H7 (cell line): ENCODE measurements at places on chromosomes 12 and 14.

- no peak for DNase-seq
These were observed 43.3 kb upstream of the PLEKHG6 start for GRCh38 chr12:6266971-6267721.

DNA sequence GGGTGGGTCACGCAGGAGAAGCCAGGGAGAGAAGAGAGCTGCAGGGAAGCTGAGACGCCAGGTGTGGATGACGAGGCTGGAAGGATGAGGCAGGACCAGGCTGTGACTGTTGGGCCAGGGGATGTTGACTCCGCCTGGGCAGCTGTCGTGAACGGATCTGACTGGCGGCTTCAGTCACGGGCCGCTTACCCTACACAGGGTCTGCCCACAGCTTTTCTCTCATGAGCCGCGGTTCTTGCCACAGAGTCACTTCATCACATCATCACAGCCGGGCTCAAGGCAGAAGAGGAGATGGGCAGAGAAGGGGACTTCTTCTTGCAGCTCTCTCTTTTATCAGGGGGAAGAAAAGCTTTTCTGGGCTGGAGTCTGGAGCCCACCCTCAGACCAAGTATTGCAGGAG is 7.7 kb downstream of the CLBA1 start:
- no peak for DNase-seq

GRCh38 chr14:104373055-104373854 is 206.3 kb upstream of the C14orf180 start:
- DNase-seq: no peak

DNA sequence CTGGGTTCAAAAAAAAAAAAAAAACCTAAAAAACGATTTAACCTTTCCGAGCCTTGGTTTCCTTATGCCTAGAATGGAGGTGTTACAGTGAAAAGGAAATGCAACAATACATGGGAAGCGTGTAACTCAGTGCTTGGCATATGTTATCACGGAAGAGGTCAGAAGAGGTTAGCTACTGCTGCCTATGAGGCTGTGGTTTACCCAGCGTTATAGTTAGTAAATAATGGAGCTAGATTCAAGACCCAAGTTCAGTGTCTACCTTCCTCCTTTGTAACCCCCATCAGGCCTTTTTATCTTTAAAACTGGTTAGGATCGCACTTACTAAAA is 839 bp downstream of the IFT43 start:
- DNase-seq: no peak

GRCh38 chr12:70576341-70577282 is 60.6 kb downstream of the PTPRB start:
- DNase-seq: peak; percentile 50

GRCh38 chr12:96098631-96099030 is 63.2 kb upstream of the LTA4H start:
- DNase-seq: no peak

- DNase-seq: no peak
These were observed 126.9 kb upstream of the PRICKLE1 start for GRCh38 chr12:42716491-42716891.

DNA sequence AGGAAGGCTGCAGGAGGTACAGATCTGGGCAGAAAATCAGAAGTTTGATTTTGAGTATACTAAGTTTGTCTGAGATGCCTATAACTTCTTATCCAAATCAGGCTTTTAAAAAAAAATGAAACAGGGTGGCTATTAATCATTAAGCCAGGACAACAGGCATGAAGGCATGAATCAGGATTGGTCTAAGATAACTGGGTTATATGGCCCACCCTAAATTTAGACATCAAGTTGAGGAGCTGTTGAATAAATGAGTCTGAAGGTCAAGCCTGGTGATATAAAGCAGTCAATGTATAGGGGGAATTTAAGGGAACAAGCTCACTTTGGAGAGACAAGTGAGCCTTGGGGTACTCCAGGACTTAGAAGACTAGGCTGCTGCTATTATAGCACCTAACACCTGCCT is 28.6 kb downstream of the NEK9 start:
- DNase-seq: no peak

DNA sequence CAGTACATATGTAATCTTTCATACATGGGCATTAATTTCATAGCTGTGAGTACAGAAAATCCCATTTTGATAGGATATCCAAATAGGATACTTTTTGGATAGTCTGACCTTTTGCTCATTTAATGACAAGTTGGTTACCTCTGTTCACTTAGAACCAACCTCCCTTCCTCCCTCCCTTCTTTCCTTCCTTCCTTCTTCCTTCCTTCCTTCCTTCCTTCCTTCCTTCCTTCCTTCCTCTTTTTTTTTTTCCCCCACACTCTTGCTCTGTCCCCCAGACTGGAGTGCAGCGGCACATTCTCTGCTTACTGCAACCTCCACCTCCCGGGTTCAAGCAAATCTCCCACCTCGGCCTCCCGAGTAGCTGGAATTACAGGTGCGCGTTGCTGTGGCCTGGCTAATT is 162.9 kb downstream of the FUT8 start:
- DNase-seq: no peak

DNA sequence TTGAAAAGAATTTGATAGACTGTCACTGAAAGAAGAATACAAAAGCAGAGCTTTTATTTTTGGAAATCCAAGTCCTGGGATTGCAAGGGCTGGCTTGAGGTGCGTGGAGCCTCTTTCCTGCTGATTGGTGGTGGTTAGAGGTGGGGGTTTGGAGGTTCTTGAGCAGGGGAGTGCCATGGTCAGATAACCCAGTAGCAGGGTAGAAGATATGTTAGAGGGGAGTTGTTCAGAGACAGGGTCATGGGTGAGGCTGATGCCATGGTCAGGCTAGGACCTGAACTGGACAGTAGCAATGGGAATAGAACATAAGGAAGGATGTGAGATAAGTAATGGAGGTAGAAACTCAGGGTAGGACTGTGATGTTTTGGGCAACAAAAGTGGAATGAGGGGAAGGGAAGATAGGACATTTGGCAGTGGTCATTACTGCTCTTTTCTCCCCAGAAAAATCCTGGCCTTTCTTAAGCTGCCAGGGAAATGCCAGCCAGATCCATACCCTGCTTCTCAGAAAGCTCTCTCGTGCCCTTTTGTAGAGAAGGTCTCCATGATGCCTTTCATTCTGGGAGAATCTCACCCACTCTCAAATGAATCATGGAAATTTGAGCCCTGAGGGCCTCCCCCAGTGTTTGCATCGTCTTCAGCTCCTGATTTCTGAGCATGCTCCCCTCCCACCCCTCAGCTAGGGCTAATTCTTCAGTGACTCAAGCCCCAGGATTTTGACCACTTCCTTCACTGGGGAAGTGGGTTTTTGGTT is 9.5 kb downstream of the EMP1 start:
- DNase-seq: no peak

DNA sequence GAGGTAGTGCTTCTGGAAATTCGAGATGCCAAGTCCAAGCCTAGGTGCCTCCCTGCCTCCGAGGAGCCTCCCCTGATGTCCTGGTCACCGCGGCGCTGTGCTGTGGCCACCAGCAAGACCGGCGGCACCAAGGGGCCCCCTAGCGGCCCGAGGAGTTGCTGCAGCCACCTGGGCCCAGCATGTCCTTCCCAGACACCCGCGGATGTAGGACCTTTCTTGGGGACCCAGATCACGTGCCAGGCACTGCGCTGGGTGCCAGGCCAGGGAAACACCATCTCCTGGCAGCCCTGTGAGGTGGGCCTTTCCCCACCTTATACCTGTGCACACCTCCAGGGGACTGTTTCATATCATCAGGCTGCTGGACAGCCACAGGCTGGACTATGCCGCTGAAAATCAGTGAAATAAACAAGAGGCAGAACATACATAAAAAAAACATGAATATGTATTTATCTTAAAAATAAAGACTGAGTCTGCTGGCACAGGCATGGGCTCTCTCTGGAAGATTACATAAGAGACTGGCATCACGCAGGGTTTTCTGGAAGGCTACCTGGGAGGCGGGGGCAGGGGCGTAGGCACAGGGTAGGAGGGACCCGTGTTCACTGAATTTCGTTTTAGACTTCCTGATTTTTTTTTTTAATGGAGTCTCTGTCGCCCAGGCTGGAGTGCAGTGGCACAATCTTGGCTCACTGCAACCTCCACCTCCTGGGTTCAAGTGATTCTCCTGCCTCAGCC is 15.9 kb upstream of the HHIPL1 start:
- DNase-seq: peak; percentile 96

- no peak for DNase-seq
These were observed 604 bp downstream of the ZNF384 start for GRCh38 chr12:6688543-6688998.

- DNase-seq: no peak
These were observed 30.8 kb downstream of the MIA2 start for GRCh38 chr14:39264558-39264957.

- DNase-seq: no peak
These were observed 25.2 kb upstream of the TSPAN8 start for GRCh38 chr12:71183018-71183417.

DNA sequence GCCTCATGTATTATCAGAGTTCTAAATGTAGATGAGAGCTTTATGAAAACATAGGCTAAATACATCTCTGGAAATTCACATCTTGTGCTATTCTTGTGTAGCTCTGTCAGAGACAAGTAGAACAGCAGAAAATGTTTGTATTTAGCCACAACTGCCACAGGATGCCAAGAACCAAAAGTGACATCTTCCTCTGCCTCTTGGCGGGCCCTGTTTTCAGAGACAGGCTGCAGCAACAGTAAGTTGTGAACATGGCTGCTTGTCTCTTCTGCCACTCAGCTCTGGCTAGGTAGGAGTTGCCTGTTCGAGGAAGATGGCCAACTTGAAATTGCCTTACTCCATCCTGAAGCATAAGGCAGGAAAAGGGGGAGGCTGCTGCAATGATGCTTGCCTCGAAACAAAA is 30.4 kb downstream of the SETD3 start:
- no peak for DNase-seq

DNA sequence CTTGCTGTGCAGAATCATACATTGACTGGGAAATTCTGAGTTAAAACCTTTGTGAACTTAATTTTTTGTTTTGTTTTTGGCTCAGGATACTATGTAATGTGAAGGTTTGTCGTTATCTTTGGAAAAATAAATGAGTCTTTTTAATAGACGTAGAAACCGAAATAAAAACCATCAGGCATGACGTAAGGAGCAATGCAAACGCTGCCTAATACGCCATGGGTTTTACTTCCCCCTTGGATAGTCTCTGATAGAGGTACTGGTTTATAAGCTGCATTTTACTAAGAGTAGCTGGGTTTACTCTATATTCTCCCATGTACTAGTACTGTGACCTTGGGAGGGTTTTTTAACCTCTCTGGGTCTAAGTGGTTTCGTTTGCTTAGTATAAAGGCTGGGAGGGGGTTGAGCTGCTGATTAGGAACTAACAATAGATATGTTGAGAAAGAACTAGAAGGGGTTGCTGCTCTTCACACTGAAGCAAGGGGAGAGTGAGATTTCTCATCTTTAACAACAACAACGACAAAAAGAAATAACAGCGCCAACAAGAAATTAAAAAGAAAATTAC is 66.8 kb upstream of the SLCO1C1 start:
- DNase-seq: no peak

DNA sequence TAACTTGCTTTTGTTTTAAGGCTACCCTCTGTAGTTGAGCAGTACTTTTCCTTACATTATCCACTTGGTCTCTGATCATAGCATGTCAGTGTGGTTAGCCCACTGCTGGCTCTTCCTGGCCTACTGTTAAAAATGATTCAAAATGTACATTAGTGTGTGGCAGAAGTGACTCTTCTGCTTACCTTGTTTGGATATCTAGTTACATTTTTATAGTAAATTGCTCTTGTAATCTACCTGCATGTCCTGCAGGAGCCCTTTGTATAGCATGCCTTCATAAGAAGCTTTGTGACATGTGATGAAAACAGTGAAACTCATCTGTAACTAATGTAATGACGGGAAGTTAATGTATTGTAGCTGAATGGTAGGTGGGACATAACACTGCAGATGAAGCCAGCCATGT is 8.1 kb downstream of the SPATS2 start:
- DNase-seq: no peak

DNA sequence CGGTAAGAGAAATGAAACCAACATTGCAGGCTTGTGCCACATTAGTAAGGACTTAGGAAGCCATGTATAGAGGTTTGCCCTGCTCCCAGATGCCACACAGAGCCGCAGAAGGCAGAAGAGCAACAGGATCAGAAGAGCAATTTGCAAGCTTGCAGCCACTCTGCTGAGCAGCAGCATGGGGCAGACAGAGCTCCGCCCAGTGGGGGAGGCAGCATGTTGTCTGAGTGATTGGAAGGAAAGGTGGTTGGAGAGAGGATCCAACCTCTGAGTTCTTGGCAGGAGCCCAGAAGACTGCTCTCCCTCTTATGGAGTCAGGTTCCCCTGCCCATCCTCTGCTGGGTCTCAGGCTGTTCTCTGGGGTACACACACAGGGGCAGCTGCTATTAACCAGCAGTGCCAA is 2.3 kb upstream of the KRT6A start:
- DNase-seq: peak; percentile 61

- no peak for DNase-seq
These were observed 41.2 kb downstream of the VEZT start for GRCh38 chr12:95258803-95259202.

DNA sequence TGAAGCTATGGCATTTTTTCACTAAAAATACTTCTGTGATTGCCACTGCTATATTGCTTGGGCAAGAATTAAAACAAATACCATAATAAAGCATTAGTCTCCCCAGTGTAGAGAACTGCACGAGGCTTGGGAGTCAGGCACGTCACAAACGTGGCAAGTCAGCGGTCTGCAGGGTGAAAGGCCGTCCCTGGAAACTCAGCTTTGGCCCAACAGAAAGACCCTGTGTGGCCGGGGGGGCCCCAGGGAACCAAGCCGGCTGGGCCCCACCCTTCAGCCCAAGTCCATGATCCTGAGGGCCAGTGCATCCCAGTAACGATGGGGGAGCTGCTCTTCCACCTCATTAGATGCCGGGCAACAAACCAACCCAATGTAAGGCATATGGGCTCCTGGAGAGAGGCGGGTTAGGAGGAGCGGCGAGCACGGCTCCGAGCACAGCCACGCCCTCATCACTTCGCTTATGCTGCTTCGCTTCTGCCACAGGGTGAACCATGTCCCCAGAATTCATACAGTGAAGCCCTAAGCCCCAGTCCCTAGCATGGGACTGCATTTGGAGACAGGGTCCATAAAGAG is 50.9 kb upstream of the GPR68 start:
- DNase-seq: no peak

DNA sequence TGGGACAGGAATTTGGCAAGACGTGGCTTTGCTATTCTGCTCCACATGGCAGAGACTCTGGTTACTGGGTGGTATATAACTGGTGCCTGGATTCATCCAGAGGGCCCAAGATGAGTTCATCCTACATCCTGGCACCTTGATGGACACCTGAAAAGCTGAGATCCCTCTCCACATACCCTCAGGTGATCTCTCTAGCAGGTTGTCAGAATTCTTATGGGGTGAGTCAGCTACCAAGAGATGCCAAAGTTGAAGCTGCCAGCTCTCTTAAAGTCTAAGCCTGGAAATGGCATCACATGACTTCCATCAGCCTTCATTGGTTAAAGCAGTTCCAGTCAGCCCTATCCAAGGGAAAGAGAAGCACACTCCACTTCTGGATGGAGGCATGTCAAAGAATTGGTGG is 300.7 kb upstream of the SEL1L start:
- no peak for DNase-seq

DNA sequence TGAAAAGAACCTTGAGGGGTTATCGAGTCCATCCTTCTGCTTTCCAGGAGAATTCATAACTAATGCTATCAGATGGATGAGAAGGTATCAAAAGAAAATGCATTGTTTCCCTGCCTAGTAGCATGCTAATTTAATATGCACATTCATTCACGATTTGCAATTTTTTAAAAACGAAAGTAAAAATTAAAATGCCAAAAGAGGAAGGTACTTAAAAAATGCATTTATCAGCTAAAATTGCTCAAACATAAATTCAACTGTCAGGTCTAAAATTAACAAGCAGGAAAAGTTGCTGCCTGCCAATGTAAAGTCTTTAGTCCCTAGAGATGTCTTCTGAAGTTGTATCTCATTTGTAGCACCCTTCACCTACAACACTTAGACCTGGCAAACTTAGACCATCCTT is 7.9 kb downstream of the ATF7 start:
- no peak for DNase-seq

GRCh38 chr12:52860102-52860823 is 11.5 kb upstream of the KRT78 start:
- DNase-seq: no peak
